HFFc6 (cell line): ENCODE measurements at places on chromosomes 7 and 10.

- DNase-seq = no peak
These were observed 2.1 kb downstream of the SLC25A40 start for GRCh38 chr7:87874066-87874465.

DNA sequence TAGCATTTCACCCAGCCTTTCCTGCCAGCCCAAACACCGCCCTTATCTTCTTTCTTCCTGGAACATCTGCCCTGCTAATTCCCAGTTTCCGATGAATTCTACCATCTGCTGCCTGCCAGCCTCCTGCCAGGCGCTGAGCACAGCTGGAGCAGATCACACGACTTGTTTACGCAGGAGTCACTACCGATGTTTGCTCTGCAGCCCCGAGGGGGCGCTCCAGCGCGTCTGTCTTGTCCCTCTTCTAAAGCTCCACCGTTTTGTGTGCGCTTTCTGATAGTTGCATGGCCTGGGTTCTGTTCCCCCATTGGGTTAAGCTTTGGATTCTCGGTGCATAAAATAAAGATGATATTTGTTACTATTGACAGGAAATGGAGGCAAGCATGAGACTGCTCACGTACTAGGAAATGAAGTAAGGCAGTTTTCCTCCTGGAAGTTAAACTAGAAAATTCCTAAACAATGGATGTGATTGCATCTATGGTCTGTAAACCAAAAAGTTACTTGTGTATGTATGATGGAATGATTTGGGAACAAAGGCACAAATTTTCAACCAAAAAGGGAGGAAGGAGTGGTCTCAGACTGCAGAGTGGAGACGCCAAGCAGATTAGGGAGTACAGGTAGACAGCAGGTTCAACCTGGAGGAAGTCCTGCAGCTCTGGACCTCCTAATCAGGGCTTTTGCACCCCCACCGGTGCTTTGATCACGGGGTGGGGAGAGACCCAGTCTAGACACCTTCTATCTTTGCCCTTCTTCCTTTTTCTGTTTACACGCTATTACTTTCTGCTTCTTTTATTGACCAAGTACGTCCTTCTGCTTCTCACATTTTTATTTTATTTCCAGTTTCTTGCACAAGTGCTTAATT, 2.2 kb upstream of the RBM17 start:
- DNase-seq = peak; percentile 73

DNA sequence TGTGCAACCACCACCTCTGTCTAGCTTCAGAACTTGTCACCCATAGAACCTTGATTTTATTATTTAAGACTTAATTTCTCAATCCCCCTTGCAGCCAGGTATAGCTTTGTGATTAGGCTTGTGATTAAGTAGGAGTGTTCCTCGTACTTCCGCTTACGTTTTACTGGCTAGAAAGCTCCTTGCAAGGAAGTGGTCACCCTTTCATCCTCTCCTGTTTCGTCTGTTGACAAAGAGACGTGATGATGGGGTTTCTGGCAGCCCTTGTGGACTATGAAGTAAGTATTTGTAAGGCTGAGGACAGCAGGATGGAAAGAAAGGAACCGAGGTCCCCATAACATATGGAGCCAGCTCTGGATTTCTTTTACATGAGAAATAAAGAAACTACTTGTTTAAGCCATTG, 86.5 kb upstream of the KDM7A start:
- DNase-seq = no peak

DNA sequence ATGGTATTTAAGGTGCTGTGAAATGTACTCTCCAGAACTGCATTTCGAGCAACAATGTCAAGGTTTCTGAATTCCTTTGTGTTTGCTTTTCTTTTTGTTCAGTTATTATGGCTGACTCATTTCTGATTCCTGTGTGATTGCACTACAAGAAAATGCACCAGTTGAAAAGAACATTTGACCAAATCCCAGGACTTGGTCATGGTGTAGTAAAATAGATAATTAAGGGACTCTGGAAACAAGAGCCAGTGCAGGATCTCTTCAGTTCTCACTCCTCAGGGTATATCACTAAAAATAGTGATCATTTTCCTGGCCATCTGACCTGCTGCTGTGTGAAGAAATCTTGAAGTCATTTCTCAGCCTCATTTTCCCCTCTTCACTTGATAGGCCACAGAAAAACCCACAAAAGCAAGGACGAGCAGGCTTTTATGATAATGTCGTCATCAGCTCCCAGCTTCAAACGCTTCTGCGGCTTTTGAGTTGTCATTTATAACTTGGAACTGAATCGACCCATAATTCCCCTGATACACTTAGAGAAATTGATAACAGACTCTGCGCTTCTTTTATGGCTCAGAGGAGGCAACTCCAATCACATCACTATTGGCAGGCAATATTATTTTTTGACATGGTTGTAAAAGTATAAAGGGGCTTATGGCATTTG, 274.7 kb downstream of the HDAC9 start:
- peak; percentile 85 for DNase-seq

DNA sequence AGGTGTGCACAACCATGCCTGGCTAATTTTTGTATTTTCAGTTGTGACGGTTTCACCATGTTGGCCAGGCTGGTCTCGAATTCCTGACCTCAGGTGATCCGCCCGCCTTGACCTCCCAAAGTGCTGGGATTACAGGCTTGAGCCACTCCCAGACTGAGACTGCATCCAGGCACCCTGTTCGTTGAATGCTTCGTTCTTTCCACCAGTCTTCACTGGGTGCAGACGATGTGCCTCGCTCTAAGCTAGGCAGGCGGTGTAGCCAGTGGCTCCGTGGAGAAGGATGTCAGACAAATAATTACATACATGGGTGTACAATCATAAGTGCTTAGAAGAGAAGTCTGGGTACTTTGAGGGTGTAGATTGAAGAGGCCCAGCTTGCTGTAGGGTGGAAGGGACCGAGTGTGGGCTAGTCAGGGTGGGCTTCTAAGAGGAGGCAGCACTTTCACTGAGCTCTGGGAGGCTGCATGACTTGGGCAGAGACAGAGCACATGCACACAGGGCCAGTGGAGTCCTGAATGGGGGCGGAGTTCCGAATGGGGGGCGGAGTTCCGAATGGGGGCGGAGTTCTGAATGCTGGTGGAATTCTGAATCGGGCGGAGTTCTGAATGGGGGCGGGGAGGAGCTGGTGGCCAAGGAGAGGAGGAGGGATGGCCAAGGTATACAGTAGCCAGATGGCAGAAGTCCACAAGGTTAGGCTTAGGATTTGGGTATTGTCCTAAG, 74.3 kb downstream of the COL26A1 start:
- DNase-seq = no peak

- peak; percentile 24 for DNase-seq
These were observed 74.6 kb upstream of the ATP6V0A4 start for GRCh38 chr7:138872576-138872975.

DNA sequence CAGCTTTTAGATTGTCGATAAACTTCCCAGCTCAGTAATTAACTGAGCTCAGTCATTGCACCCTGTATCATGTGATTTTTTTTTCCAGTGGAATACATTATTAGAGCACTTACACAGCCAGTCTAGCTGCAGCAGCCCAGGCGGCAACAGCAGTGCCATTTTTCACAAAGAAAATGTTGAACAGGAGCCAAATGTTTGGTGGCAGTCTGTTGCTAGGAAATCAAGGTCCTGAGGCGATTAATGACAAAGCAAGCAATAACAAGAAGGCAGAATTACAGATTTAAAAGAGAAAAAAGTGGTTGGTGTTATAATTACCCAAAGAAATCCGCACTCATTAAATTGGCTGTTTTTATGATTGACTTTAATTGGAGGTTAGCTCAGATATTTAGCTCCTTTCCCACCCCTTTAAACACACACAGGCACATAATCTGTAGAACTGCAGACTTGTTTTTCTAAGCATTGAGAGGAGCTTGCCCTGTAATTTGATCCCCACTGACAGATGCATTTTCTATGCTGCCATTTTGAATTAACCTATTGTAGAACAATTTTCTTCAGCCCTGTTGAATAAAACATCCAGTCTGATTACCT, 267.4 kb downstream of the ADK start:
- DNase-seq = no peak

DNA sequence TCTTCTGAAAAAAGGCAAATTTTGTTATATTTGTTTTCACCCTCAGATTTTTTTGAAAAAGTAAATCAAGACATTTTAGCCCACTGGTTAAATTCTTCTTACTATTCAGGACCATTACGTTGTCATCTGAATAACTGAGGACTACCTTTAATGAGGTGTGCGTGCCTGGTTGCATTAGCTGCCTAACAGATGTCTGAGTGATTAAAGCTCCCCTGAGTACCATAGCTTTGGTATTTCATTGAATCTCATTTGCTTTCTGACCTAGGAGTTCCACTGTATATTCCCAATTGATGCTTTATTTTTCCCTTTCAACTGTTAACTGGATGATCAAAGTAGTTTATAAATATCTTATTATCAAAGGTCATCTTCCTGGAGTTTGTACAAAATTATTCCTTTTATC, 410.0 kb upstream of the SEMA3D start:
- DNase-seq = no peak

GRCh38 chr7:6482743-6483119, 35.0 kb upstream of the DAGLB start:
- DNase-seq = no peak

- no peak for DNase-seq
These were observed 46.8 kb downstream of the VIPR2 start for GRCh38 chr7:159097661-159098423.

DNA sequence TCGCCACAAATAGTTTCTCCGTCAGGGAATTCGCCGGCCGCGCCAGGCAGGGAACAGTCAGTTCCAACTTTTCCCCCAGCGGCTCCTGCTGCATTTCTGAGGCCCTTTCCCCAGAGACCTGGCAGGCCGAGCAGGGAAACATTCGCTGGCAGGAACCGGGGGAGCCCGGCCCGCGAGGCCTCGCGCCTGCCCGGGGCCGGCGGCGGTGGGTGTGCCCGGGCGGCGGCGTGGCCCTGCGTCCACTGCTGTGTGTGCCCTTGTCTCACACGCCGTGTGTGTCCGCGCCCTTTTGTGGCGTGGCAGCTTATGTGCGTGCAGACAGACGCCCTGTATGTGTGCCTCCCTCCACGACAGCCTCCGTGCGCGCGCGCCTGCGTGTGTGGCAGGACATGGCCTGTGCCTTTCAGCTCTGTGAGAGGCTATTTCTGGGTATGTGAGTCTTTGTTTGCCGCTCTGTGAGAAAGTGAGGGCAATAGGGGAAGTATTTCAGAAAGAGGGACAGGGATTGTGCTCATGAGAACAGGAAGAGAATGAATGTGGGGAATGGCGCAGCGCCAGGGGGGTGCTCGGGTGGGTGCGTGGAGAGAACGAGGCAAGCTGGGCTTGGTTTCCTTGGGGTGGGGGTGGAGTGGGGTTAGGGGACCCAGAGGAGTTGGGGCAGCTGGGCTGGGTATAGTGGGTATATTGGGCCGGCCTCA, 689 bp upstream of the SMARCD3 start:
- DNase-seq = peak; percentile 69

DNA sequence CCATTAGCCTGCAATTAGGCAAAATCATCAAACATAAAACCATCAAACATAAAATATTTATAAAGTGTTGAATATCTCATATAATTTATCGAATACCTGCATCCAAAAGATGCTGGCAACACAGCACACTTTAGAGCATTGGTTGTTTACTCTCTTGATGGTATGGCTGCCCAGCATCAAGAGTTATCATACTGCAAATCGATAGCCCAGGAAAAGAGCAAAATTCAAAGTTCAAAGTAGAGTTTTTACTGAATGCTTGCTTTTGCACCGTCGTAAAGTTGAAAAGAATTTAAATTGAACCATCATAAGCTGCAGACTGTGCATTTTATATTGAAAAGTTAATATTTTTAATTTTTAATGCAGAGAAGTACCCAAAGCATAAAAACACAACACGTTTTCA, 4.2 kb upstream of the GSTO2 start:
- no peak for DNase-seq

- no peak for DNase-seq
These were observed 220.8 kb downstream of the BICC1 start for GRCh38 chr10:58733436-58733835.

DNA sequence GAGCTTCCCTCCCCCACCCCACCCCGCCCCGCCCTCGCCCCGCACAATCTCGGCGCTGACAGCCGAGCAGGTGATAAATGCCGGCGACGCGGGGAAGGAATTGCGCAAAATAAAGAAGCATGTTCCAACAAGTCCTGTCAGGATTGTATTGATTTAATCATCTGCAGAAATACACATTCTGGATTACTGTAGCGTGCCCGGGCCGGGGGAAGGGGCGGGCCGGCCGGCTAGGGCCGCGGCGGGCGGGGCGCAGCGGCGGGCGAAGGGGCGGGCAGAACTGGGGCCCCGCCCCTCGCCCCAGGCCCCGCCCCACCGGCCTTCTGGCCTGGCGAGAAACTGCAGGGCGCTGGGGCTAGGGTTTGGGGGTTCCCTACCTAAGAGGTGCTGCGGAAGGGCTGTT, 88.9 kb upstream of the PAX2 start:
- DNase-seq = no peak

- peak; percentile 36 for DNase-seq
These were observed 677 bp downstream of the SKAP2 start for GRCh38 chr7:26863518-26864308.

DNA sequence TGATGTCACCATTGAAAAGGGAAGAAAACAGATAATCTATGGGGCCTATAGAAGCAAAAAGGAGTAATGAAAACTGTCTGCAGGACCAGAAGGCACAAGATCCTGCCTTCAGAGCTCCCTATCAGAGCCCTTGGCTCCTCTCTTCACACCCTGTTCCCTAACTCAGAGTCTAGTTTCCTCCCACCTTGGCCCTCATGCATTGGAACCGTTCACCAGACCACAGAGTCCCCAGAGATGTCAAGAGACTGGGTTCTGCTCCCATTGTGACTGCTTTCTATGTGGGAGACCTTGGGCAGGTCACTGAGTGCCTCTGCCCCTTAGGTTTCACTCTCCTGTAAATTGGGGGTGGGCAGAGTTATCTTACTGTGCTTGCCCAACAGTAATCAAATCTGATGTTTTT, 80.1 kb upstream of the RPA3 start:
- no peak for DNase-seq

DNA sequence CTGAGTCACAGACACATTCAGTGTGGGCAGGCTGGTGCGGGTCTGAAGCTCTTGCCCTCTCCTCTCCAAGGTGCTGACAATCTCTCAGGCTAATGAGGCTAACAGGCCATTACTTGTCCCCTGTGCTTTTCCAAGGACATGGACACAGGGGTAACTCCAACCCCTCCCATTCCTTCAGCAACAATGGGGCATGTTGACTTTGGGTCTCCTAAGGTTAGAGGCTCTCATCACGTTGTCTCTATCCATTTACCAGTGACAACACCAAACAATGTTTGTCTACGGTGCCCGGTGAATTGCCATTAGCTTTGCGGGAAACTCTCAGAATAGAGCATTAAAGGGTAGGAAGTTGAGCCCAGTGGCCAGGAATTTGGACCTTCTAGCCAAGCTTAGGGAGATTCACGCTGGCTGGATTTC, 101.6 kb upstream of the TNS3 start:
- DNase-seq = no peak

DNA sequence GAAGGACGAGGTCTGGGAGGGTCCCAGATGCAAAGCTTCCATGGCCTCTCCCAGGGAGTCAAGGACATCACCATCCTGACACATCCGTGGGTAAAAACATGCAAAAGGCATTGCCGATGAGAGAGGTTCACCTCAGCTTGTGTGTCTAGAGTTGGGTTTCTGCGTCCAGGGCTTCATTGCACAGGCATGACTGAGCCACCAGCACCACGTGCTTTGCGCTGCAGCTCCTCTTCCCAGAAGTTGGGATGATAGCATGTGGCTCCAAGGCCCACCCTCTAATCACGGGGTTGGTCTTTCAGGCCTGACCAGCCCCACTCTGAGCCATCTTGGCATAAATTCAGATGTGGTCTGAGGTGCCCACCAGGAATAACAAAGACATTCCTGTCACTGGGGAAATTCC, 7.1 kb upstream of the RASGEF1A start:
- no peak for DNase-seq

- no peak for DNase-seq
These were observed 30.6 kb downstream of the ZNF503 start for GRCh38 chr10:75371010-75371409.

GRCh38 chr7:51346126-51346525, 29.5 kb upstream of the COBL start:
- DNase-seq = no peak
